ENCODE measurements at places on chromosomes 6 and 20. TPM values are rescaled to one million over a fixed set of nuclear protein-coding genes. Genes with fewer than 3 reads are reported as not detected.

- H3K4me1 ChIP-seq, result no peaks in the 10 kb centered on the region
- H3K27me3 ChIP-seq, result no peaks in the 10 kb centered on the region
- no peak overlapping the region for H3K4me3 ChIP-seq
- no peaks in the 10 kb centered on the region for H3K36me3 ChIP-seq
Observed at GRCh38 chr20:11813106-11813890, 104.4 kb upstream of the BTBD3 start.

- no peak overlapping the region for H3K4me3 ChIP-seq
- H3K4me1 ChIP-seq, result no peaks in the 10 kb centered on the region
- H3K36me3 ChIP-seq, result no peaks in the 10 kb centered on the region
- H3K27me3 ChIP-seq, result peaks cover 2% of the 10 kb centered on the region
Observed at GRCh38 chr6:62775427-62776022, 435.7 kb upstream of the FKBP1C start.

DNA sequence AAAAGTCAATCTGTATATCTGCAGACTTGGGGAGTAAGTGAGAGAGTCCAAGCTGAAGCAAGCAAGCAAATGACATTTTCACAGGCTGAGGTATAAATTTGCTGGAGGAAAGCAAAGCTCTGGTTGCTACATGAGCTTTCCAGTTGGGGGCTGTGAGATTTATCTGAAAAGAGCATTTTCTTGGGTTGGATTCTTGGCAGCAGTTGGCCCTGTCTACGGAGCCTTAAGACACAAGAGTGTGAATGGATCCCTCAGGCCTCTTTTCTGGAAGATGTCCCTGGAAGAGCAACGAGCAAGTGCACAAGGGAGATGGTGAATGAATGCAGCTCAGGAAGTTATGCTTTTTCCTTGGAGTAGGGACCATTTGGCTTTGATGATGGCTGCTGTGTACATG is 30.8 kb downstream of the ISM1 start:
- no peak for DNase-seq
- no peak overlapping the region for H3K4me3 ChIP-seq
- H3K27me3 ChIP-seq, result peaks cover 11% of the 10 kb centered on the region
- H3K4me1 ChIP-seq, result no peaks in the 10 kb centered on the region
- no peaks in the 10 kb centered on the region for H3K36me3 ChIP-seq

Gene ABHD16A
- 18.8 TPM for total RNA-seq

Gene CRISP3
- total RNA-seq, result not detected

- H3K36me3 ChIP-seq, result 0 out of 2 replicates have a peak, but pooled peaks cover 2% of the 10 kb centered on the region
- H3K27ac ChIP-seq, result no peak overlapping the region
- H3K4me3 ChIP-seq, result no peak overlapping the region
- no peaks in the 10 kb centered on the region for H3K27me3 ChIP-seq
Observed at GRCh38 chr6:109050447-109051102, 44.1 kb downstream of the SESN1 start.

DNA sequence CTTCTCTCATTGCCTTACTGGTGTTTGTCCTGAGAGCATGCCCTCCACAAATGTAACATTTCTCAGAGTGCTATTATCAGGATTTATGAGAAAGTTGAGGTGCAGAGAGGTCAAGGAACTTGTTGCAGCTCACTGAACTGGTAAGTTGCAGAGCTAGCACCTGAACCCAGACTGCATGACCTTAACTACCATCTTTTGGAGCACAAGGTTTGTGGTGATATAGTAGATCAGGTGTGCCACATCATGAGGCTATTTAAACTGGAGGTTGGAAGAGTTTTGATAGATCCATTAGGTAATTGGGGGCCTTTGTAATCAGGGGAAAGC is 112.0 kb upstream of the CITED2 start:
- no peaks in the 10 kb centered on the region for H3K4me1 ChIP-seq
- DNase-seq, result no peak
- no peaks in the 10 kb centered on the region for H3K27me3 ChIP-seq
- no peaks in the 10 kb centered on the region for H3K36me3 ChIP-seq
- H3K27ac ChIP-seq, result no peak overlapping the region

Gene NKX2-4
- total RNA-seq, result 3.9 TPM

GRCh38 chr6:89434954-89435353 is 2.0 kb downstream of the ANKRD6 start:
- H3K36me3 ChIP-seq, result no peaks in the 10 kb centered on the region
- no peak for DNase-seq
- H3K27ac ChIP-seq, result no peak overlapping the region
- H3K4me1 ChIP-seq, result peaks cover 7% of the 10 kb centered on the region
- no peak overlapping the region for H3K4me3 ChIP-seq

GRCh38 chr20:32231245-32231644 is 23.6 kb downstream of the POFUT1 start:
- no peaks in the 10 kb centered on the region for H3K4me1 ChIP-seq
- H3K4me3 ChIP-seq, result no peak overlapping the region
- no peak for DNase-seq
- H3K36me3 ChIP-seq, result peaks cover 48% of the 10 kb centered on the region
- no peaks in the 10 kb centered on the region for H3K27me3 ChIP-seq
- H3K27ac ChIP-seq, result no peak overlapping the region

GRCh38 chr20:675453-676314 is at the start of gene SCRT2:
Gene SCRT2, minus strand, starts transcription at chr20:675802. Its CDS starts 201 bp downstream, at chr20:675601.
- no peak within 1 kb of the TSS for H3K27ac ChIP-seq
- DNase-seq, result no peak
- no peaks in the 10 kb centered on the region for H3K36me3 ChIP-seq
- peaks cover 11% of the 10 kb centered on the region for H3K4me1 ChIP-seq
- peaks cover 18% of the 10 kb centered on the region for H3K27me3 ChIP-seq
- H3K4me3 ChIP-seq, result no peak within 1 kb of the TSS

DNA sequence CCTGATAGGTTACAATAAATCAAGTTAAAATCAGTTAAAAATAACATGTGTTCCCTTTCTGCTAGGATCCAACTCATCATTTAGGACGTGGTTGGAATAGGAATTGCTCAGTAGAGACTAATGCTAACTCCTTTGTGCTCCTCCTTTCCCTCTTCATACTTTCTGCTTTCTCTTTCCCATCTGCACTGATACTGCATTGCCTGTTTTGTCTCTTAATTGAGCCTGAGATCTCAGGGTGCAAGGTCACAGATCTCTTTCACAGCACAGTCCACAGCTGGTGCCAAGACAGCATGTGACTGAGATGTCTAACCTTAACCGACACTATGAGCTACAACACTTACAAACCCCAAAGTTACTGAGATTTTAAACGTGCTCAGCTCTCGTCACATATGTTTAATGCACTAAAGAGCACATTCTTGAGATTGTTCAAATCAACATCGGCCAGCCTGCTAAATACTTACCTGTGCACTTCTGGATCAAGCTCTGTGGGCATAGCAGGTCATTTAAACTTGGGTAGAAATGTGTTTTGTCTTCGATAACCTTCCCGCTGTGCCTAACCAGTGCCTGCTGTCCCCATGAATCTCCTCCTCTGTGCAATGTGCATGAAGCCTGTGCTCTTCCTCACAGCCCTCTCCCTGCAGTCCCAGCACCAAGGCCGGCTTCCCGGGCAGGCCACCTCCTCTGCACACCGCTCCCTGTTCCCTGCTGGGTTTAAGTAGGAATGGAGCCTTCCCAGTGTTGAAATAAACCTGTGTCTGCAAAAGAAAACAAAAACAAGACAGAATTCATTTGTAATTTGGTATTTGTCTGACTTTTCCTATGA is 39.6 kb upstream of the AFDN start:
- H3K27ac ChIP-seq, result no peak overlapping the region
- no peaks in the 10 kb centered on the region for H3K4me1 ChIP-seq
- H3K27me3 ChIP-seq, result peaks cover 12% of the 10 kb centered on the region
- no peak for DNase-seq

DNA sequence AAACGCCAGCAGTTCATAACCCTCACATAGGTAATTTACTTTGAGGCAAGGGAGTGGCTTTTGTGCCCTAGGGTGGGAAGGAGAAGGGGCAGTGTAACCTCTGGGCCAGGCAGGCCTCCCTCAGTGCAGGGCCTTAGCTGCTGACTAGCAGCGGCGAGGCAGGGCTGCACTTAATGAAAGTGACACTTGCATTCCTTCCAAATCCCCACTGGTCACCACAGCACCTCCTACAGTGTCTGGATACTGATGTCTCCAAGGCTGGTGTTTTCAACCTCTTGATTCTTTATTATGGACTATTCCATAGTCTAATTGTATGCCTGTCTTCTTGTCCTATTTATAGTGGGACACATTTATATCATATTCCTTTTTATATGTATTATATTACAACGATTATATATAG is 152.7 kb downstream of the LY86 start:
- no peaks in the 10 kb centered on the region for H3K36me3 ChIP-seq
- no peak for DNase-seq
- no peaks in the 10 kb centered on the region for H3K27me3 ChIP-seq
- no peaks in the 10 kb centered on the region for H3K4me1 ChIP-seq
- no peak overlapping the region for H3K4me3 ChIP-seq
- H3K27ac ChIP-seq, result no peak overlapping the region

Gene NOP56
- 334 TPM for total RNA-seq
